ENCODE measurements at places on chromosomes 5 and 9.

DNA sequence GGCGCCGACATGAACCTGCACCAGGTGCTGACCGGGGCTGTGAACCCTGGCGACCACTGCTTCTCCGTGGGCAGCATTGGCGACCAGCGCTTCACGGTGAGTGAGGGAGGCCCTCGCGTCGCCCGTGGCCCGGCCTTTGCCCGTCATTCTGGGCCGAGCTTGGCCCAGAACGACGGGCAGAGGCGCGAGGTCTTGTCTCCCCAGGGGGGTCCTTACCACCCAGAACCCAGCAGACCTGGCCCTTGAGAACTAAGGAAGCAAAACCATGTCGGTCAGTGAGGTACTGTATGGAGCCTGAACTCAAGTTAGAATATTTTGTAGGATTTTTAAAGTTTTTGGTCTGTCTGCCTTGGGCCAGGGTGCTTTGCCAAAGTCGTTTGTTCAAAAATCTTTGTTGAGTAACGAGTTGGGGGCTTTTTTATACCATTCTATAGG, 691 bp downstream of the DMXL1 start:
- DNase-seq: no peak

DNA sequence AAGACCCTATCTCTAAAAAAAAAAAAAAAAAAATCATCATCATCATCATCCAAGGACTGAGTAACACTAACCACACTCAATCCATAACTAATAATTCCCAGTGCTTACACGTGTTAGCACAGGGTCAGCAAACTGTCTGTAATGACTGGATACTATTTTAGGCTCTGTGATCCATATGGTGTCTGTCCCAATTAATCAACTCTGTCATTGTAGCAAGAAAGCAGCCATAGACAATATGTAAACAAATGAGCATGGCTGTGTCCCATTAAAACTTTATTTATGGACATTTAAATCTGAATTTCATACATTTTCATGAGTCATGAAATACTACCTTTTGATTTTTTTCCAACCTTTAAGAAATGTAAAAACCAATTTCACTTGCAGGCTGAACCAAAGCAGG, 148.4 kb downstream of the SIL1 start:
- no peak for DNase-seq

GRCh38 chr5:177484902-177485549, 11.6 kb upstream of the DBN1 start:
- DNase-seq: no peak

- DNase-seq: no peak
Observed at GRCh38 chr9:77833561-77834429, 185.7 kb upstream of the GNA14 start.

DNA sequence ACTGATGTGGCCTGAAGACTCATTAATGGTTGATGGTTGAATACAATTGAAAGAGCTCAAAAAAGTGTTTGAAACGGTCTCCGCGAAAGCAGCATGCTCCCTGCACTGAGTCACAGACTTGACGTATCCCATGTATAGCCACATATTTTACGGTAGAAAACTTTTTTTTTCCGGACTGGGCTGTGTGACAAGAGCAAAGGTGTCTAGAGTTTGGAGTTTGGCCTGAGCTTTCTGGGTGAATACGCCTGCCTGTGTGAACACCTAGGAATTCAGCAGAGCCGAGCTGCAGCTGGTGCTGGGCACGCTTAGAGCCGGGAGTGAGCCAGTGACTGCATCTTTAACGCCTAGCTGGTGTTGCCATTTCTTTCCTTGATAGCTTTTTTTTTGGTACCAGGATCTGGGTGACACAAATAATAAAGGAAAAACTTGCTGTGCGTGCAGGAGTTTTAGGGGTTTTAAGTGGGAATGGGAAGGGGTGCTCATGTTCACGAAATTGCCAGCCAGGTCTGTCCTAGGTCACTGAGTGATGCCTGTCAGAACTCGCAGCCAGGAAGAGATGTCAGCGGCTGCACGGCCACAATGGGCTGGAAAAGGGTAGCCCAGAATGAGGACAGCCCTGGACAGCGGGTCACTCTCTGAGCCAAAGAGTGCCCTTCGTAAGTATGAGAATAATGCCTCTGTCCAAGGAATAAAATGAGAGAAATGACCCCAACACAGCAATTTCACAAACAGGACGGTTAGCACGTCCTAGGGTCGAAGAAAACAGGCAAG, 51.7 kb downstream of the PSMB7 start:
- no peak for DNase-seq
